LHCN-M2 (cell line): ENCODE measurements at places on chromosomes 4 and X. TPM values are rescaled to one million over a fixed set of nuclear protein-coding genes. Genes with fewer than 3 reads are reported as not detected.
A peak's percentile ranks its signal among the peaks of the same experiment; 100 is the strongest.

DNA sequence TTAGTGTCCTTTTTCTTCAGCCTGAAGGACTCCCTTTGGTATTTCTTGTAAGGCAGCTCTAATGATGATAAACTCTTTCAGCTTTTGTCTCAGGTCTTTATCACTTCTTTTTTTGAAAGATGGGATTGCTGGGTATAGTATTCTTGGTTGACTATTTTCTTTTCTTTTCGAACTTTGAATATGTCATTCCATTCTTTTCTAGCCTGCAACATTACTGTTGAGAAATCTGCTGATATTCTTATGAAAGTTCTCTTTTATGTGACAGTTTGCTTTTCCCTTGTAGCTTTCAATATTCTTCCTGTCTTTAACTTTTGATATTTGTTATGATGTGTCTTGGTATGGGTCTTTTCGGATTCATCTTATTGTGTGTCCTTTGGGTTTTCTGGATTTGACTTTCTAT is 107.6 kb upstream of the SRD5A3 start:
- no peak for DNase-seq

GRCh38 chr4:113116414-113117357 is 67.2 kb downstream of the ANK2 start:
- DNase-seq, result no peak

- no peak for DNase-seq
These were observed 16.8 kb downstream of the CLDN22 start for GRCh38 chr4:183303301-183303700.

- no peak for DNase-seq
These were observed 48.3 kb upstream of the NOCT start for GRCh38 chr4:138967313-138967712.

- DNase-seq, result peak; percentile 38
These were observed 19.5 kb upstream of the NFXL1 start for GRCh38 chr4:47933840-47934239.

SHOX gene
- not detected in 2 replicates for total RNA-seq

CCSER1 gene
- total RNA-seq, result not detected in 2 replicates
